ENCODE measurements at places on chromosomes 1 and 21. TPM values are rescaled to one million over a fixed set of nuclear protein-coding genes. Genes with fewer than 3 reads are reported as not detected.
A peak's percentile ranks its signal among the peaks of the same experiment; 100 is the strongest.

- DNase-seq: no peak
These were observed 28.1 kb downstream of the ANGPTL3 start for GRCh38 chr1:62625415-62625814.

DNA sequence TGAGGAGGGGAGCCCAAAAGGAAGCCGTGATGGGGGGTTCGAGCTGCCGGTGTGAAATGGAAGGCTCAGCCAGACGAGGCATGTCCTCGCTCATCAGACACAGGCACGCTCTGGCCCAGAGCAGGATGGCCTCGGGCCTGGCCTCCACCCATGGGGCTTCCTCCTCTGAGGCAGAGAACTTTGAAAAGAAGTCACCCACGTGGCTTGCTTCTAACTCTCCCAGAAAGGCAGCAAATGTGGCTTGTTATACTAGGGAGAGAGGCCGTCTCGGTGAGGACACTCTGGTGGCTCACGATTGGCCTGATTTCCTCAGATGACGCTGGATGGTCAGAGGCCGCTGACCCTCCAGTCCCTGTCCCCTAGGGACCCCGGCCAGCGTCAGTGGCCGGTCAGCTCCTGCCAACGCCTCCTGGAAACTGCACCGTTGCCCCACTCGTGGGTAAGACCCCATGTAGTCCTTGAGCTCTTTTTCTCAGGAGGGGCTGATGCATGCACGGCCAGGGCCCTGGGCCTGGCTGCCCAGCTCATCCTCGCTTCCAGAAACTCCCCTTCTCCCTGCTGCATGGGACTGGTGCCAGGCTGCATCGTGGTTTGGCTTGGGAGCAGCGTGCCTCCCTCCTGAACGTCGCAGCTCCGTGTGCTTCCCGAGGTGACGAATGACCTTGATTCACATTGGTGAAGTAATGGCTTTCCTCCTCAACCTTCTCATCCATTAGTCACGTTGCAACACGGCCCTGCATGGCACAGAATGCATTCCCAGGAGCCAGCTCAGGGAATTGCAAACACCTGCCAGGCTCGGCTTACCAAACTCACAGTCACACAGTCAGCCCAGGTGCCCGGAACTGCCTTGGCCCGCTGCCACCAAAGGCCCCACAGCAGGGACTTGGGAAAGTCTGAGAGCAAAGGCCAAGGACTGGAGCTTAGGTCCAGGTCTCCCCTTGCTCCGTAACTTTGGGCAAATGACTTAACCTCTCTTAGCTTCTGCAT is 58.8 kb downstream of the TOMM20 start:
- no peak for DNase-seq

- DNase-seq: no peak
These were observed 61.8 kb upstream of the TTLL7 start for GRCh38 chr1:84060781-84061180.

The RXRG gene
- 1.4 TPM for polyA plus RNA-seq

- no peak for DNase-seq
These were observed 2.0 kb downstream of the CD58 start for GRCh38 chr1:116568662-116569380.

The LDLRAD1 gene
- polyA plus RNA-seq: not detected

The OXCT2 gene
- polyA plus RNA-seq: 0.40 TPM

The COL8A2 gene
- 1.5 TPM for polyA plus RNA-seq

- no peak for DNase-seq
These were observed 118.1 kb downstream of the NGF start for GRCh38 chr1:115219927-115220326.

- DNase-seq: no peak
These were observed 186.7 kb downstream of the NCAM2 start for GRCh38 chr21:21184771-21185528.

DNA sequence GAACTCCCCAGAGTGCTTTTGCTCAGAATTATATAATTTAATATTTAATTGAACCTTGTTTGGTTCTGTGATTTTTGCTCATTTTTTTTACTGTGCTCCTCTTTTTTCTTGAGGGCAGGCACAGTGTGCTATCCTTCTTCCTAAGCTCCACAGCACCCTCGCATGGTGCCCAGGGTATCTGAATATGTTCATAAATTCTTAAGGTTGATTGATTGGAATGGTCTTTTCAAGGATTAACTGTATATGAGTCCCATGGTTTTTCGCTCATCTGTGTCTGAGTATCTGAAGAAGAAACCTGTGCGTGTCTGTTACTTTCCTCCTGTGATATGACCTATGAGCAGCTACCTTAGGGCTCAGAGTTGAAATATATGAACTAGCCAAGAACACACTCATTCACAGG is 393.7 kb downstream of the HLX start:
- no peak for DNase-seq

The CR1L gene
- 0.96 TPM for polyA plus RNA-seq

GRCh38 chr1:82399093-82399492 is 598.4 kb downstream of the ADGRL2 start:
- no peak for DNase-seq

The CNTN2 gene
- 0.65 TPM for polyA plus RNA-seq

DNA sequence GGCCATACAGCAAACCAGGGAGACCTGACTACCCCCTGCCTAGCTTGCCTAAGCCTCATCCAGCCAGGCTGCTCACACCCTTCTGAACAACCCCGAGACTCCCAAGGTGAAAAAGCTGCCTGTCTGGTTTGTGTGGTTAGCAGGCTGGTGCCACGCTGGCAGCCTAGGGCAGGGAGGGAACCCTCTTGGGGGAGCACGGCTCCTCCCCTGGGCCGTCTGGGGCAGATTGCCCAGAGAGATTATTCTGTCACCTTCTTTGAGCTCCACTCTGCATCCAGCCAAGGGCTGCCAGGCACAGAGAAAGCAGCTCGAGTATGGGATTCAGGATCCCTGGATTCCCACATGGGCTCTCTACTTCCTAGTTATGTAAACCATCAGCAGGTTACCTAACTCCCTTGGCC is 27.5 kb upstream of the TCEA3 start:
- peak; percentile 19 for DNase-seq

DNA sequence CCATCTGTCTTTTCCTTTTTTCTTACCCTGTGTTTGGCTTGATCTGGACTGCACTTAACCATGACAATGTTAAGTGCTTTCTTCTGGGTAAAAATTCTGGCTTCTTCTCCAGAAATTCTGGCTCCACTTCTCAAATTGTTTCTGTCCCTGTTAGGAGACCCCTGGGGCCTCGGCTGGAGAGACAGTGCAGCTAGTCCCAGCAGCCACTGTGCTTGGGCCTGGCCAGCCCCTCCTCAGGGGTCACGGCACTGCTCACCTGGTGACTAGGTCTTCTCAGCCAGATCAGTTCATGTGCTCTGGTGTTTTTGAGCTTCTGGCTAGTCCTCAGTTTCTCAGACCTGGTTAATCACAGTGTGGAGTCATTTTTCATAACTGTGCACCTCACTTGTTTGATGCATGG is 72.4 kb downstream of the ADARB1 start:
- DNase-seq: no peak

DNA sequence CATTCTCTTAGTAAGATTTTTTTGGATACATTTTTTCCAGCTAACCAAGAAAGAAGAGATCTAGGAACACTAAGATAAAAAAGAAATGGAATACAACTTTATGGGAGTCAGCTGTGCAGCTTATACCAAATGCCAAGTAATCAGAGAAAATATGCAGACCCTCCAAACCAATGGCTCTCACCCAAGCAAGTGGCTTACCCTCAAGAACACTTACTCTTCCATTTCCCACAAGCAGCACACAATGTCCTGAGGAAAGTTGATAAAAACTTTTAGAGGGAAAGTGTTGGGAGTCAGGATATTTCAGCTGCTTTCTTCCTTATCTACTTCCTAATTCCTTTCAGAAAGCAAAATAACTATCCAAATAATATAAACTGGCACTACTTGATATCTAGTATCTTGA is 631.8 kb downstream of the RWDD3 start:
- no peak for DNase-seq
